Ovary (tissue), 10 donors: ENCODE measurements at places on chromosomes 7 and 10.

GRCh38 chr10:105956550-105956949 lies 1208.0 kb downstream of the SORCS1 start:
- DNase-seq: no peak

DNA sequence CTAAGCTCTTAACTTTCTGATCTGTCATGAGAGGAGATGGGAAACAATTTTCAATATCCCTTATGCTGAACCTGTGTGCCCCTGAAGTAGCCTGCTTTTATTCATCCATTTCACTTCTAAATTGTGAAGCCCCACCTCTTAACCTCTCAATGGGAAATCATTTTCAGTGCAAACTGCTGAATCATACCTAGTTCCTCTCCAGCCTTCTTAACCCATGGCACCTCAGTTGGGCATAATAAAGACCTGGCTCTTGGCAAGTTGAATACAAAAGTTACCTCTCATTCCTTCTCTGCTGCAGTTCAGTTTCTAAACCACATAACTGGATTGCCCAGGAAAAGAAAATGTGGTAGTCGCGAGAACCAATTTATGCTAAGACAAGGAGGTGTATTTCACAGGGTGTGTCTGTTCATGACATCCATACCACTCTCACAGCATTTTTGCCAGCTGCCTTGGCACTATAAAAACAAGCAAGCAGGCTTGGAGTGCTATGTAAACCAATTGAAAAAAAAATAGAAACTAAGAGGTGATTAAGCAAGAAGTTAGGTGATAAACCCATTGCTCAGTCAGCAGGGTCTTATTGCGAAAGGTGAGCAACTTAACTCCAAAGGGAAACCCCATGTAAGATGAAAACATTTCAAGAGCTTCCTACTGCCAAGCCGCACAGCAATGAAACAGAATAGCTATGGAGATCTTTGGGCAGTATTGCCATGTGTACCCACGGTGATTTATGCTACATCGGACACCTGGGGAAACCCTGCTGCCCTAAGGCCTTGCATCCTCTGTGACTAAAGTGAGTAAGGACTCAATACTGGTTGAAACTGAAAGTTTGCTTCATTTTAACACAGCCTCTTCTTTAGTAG lies 57.0 kb upstream of the DKK1 start:
- DNase-seq: no peak

- no peak for DNase-seq
Measured at GRCh38 chr7:93902777-93903423, 3.5 kb upstream of the GNGT1 start.

- no peak for DNase-seq
Measured at GRCh38 chr10:6022660-6023059, 39.5 kb downstream of the IL2RA start.

- DNase-seq: no peak
Measured at GRCh38 chr10:70323138-70323696, 39.4 kb upstream of the NPFFR1 start.
